ENCODE measurements at places on chromosomes 7 and 10. TPM values are rescaled to one million over a fixed set of nuclear protein-coding genes. Genes with fewer than 3 reads are reported as not detected.
A peak's percentile ranks its signal among the peaks of the same experiment; 100 is the strongest.

DNA sequence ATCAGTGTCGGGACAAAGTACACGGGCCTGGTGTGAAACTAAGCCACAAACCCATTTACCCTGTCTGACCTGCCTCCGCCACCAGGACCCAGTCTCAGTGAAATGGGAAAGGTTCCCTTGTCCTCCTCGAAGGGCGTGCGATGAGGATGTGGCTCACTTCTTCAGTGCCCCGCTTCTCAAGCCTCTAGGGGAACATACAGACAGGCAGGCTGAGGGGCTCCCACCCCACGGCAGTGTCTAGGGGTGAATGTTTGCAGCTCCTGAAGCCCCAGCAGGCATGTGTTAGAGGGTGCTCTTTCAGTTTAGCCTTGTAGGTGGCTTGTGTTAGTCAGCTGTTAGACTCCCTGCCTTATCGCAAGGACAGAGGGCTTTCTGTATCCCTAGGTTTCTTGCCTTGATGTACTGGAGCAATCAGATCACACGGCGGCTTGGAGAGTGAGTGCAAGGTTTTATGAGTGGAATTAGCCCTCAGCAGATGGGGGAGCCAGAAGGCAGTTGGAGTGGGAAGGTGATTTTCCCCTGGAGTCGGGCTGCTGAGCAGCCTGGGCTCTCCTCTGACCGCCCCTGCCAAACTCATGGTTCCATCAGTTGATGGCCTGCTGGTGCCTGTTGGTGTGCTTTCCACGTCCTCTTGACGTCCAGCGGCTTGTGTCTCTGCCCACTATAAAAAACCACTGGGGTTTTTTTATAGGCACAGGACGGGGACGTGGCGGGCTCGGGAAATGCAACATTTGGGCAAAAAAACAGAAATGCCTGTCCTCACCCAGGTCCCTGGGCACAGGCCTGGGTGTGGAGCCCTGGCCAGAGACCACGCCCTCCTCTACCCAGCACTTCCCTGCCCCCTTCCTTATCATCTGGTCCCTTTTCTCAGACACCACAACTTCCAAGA, 759 bp downstream of the NUDT1 start:
- H3K27ac ChIP-seq = peak overlapping the region; percentile 11
- H3K27me3 ChIP-seq = no peaks in the 10 kb centered on the region
- DNase-seq = no peak
- peak overlapping the region; percentile 98 for H3K4me3 ChIP-seq

GRCh38 chr7:74412056-74412455, 41.6 kb upstream of the GTF2IRD1 start:
- no peaks in the 10 kb centered on the region for H3K4me1 ChIP-seq
- H3K4me3 ChIP-seq = no peak overlapping the region
- DNase-seq = no peak

- H3K4me3 ChIP-seq = no peak overlapping the region
- peaks cover 96% of the 10 kb centered on the region for H3K36me3 ChIP-seq
- no peak for DNase-seq
- H3K4me1 ChIP-seq = no peaks in the 10 kb centered on the region
- no peak overlapping the region for H3K27ac ChIP-seq
These were observed 16.9 kb downstream of the CAMK2G start for GRCh38 chr10:73857446-73857845.

DNA sequence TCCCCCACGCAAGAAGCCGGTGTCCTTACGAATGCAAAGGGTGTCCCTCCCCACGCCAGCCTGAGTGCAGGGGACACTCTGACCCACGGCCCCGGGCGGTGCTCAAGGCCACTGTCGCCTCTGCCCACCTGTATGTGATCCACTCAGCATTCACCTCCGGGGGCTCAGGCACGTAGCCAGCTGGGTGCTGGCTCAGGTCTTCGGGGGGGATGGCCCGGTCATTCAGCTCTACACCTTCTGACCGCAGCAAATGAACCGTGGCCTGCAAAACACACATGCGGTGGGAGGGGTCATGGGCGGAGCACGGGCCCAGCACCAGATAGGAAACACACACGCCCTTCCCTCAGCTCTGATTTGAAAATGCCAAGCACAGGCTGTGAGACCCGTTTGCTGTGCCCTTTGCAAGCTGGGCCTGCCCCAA, 25.9 kb downstream of the CFAP46 start:
- no peak overlapping the region for H3K4me3 ChIP-seq
- peaks cover 9% of the 10 kb centered on the region for H3K4me1 ChIP-seq
- no peak overlapping the region for H3K27ac ChIP-seq

DNA sequence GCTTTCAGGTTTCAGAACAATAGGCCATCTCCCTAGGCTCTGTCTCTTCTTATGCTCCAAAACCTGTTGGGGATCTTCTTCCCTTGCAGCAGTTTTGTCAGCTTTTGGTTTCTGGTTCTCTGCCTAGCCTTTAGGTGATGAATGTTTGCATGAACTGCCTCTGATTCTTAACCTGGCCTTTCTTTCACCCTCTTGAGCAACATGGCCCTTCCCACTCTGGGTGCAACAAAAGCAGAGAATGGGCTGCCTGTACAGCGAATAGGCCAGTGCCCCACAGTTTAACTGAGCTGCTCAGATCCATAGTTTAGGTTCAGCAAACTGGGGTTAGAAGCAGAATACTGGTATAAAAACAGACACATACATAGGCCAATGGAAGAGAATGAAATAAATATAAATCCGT, 18.1 kb upstream of the NUP205 start:
- DNase-seq = no peak
- H3K4me3 ChIP-seq = no peak overlapping the region
- no peak overlapping the region for H3K27ac ChIP-seq
- H3K27me3 ChIP-seq = no peaks in the 10 kb centered on the region
- H3K4me1 ChIP-seq = no peaks in the 10 kb centered on the region

The DNA2 gene
- polyA plus RNA-seq = 2.9 TPM

- no peaks in the 10 kb centered on the region for H3K27me3 ChIP-seq
- no peak for DNase-seq
- H3K36me3 ChIP-seq = no peaks in the 10 kb centered on the region
These were observed 86.4 kb upstream of the RNF148 start for GRCh38 chr7:122789156-122789555.

- H3K4me3 ChIP-seq = no peak overlapping the region
- peaks cover 86% of the 10 kb centered on the region for H3K4me1 ChIP-seq
- no peaks in the 10 kb centered on the region for H3K27me3 ChIP-seq
- H3K36me3 ChIP-seq = peaks cover 25% of the 10 kb centered on the region
These were observed 9.2 kb downstream of the TNPO3 start for GRCh38 chr7:129045682-129046081.

DNA sequence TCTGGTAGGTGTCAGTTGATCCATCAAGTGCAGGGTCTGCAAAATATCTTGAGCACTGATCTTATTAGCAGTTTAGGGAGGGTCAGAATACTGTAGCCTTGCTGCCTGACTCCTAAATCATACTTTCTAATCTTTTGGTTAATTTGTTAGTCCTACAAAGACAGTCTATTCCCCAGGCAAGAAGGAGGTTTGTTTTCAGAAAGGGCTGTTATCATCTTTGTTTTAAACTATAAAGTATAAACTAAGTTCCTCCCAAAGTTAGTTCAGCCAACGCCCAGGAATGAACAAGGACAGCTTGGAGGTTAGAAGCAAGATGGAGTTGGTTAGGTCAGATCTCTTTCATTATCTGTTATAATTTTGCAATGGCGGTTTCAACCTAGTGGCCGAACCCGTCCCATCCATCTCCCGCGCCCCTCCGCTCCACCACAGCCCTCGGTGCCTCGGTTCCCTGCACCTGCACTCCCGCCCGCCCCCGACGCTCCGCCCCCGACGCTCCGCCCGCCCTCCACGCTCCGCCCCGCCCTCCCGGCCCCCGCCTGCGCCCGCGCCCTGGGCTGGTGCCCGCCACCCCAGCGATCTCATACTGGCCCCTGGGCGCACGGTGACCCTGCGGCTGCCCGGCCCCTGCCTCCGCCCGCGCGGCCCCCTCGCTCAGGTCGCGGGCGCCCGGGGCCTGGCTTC, at the start of gene ADCK2:
Gene ADCK2, plus strand, starts transcription at position 564 of the 681 bp plus-strand sequence. CDS start 386 bp downstream, outside the sequence.
- peaks cover 49% of the 10 kb centered on the region for H3K4me1 ChIP-seq
- no peaks in the 10 kb centered on the region for H3K27me3 ChIP-seq
- peak within 1 kb of the TSS; percentile 62 for H3K4me3 ChIP-seq
- peak within 1 kb of the TSS; percentile 94 for H3K27ac ChIP-seq
- DNase-seq = peak; percentile 91

DNA sequence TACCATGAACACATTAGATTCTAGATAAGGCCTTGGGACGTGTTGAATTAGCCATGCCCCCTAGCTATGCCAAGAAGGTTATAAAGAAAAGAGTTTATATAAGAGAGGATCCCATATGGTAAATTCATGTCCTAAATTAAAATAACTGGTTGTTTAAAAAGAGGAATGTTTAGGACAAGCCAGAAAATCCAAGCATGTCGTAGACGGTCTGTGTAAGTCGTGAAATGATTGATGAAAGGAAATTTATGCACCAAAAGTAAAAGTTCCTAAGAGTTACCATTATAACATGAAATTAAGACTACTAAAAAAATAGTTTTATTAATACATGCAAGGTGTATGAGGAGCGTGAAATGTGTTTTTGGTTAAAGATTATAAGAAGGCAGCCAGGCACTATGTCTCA, 624.9 kb downstream of the ARL4A start:
- no peak overlapping the region for H3K27ac ChIP-seq
- no peak for DNase-seq
- H3K4me3 ChIP-seq = no peak overlapping the region
- no peaks in the 10 kb centered on the region for H3K27me3 ChIP-seq

The IMMP2L gene
- polyA plus RNA-seq = 7.4 TPM

DNA sequence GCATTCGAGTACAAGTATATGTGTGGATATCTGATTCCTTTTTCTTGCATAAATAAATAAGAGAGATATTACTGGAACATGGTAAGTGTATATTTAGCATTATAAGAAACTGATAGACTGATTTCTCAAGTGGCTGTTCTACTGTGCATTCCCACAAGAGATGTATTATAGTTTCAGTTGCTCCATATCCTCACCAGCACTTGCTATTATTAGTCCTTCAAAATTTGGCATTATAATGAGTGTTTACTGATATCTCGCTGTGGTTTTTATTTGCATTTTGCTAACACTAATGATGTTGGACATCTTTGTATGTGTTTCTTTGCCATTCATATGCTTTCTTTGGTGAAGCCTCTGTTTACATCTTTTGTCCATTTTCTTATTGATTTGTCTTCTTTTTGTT, 4.4 kb upstream of the CLRN3 start:
- H3K36me3 ChIP-seq = no peaks in the 10 kb centered on the region
- no peak for DNase-seq
- H3K4me1 ChIP-seq = no peaks in the 10 kb centered on the region
- H3K27me3 ChIP-seq = no peaks in the 10 kb centered on the region
- no peak overlapping the region for H3K27ac ChIP-seq
- H3K4me3 ChIP-seq = no peak overlapping the region

The DMTF1 gene
- polyA plus RNA-seq = 23.2 TPM

- no peak overlapping the region for H3K27ac ChIP-seq
- H3K27me3 ChIP-seq = no peaks in the 10 kb centered on the region
- H3K4me3 ChIP-seq = no peak overlapping the region
- DNase-seq = no peak
- H3K36me3 ChIP-seq = peaks cover 11% of the 10 kb centered on the region
These were observed 162.2 kb downstream of the RAPGEF5 start for GRCh38 chr7:22194658-22195273.

GRCh38 chr7:130174237-130174959, 30.8 kb downstream of the TMEM209 start:
- H3K36me3 ChIP-seq = peaks cover 31% of the 10 kb centered on the region
- H3K27me3 ChIP-seq = no peaks in the 10 kb centered on the region
- DNase-seq = no peak
- no peaks in the 10 kb centered on the region for H3K4me1 ChIP-seq

The BLNK gene
- 76.4 TPM for polyA plus RNA-seq

DNA sequence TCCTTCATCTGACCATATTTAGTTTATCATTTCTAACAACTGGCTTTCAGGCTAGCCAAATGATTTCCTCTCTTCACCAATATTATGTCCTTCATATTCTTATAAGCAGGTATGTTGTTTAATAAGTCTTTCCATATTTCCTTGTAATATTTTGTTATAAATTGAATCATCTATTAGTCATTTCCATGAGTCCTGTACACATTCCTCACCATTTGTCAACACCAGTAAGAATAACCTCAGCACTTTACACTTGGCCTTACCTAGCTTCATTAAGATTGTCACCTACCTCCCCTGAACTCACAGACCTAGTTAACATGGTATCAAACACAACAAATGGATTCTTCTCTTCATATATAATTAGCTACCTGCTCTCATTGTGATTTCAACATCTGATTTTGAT, 282.3 kb downstream of the SEMA3D start:
- H3K27ac ChIP-seq = no peak overlapping the region
- H3K4me3 ChIP-seq = no peak overlapping the region
- H3K36me3 ChIP-seq = no peaks in the 10 kb centered on the region
- H3K27me3 ChIP-seq = no peaks in the 10 kb centered on the region
- H3K4me1 ChIP-seq = no peaks in the 10 kb centered on the region
- DNase-seq = no peak

All from spleen (tissue), 13 donors.